Skin of body (tissue), 3 donors: ENCODE measurements at places on chromosomes 1 and 21. TPM values are rescaled to one million over a fixed set of nuclear protein-coding genes. Genes with fewer than 3 reads are reported as not detected.

Gene ASPM
- total RNA-seq: 16.6 TPM

Gene CD5L
- total RNA-seq: 0.39 TPM

GRCh38 chr1:43832255-43832654 lies 101.3 kb upstream of the ARTN start:
- no peak for DNase-seq

DNA sequence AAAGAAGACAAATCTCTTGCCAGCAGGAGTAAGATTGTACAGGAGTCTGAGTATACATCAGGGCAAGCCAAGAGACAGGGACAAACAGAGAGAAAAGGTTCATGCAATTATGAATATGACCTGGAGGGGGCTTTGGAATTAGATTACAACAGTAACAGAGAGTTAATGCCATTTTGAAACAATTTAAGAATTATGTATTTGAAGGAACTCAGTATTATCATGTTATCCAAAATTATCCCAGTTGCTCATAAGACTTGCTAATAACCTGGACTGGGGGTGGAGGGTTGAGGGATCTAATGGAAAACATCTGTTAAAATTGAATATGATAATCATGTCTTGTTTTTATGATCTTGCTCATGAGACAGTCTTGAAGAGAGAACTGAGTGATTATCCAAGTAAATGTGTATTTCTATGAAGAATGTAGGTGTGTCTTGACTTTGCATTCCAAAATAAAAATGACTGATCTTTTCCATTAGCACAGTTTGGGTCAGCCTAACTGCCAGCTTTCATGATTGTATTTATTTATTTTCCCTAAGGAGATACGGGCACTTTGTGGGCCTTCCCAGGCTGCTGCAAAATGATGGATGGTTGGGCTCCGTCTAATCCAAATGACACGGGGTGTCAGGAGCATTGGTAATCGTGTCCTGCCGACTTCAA lies 117.7 kb downstream of the ERG start:
- DNase-seq: peak; percentile 81

- DNase-seq: no peak
Measured at GRCh38 chr1:43634721-43635120, 15.2 kb upstream of the KDM4A start.

- DNase-seq: no peak
Measured at GRCh38 chr1:239891621-239892358, 199.9 kb upstream of the FMN2 start.

GRCh38 chr1:11684070-11684469 lies 3.1 kb upstream of the MAD2L2 start:
- no peak for DNase-seq

DNA sequence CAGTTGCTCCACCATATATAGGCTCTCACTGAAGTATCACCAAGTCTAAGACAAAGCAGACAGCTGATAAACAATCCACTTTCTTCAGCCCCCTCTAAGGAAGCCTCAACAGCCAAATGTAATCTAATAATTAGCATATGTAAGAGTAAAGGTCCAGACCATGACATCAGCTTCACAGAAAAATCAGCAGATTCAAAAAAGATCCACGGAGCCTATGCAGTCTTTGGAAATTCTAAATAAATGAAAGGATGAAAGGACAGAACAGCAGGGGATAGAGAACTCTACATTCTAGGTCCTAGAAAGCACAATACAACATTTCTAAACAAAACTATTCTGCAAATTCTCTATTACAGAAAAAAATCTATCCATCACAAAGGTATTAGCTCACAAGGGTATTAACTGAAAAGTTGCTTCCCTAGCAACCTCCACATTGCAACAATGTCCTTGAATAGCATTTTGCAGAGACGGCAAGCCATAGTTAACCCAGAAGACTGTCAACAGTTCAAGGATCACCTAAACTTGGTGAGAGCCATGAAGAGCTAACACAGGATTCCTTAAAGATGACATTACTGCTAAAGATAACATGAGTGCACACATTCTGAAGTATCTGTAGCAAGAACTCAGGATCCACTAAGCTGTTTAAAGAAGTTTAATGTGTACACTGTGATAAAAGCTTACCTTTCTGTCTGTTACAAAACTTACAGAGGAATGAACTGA lies 74.3 kb downstream of the SIPA1L2 start:
- DNase-seq: peak; percentile 7

DNA sequence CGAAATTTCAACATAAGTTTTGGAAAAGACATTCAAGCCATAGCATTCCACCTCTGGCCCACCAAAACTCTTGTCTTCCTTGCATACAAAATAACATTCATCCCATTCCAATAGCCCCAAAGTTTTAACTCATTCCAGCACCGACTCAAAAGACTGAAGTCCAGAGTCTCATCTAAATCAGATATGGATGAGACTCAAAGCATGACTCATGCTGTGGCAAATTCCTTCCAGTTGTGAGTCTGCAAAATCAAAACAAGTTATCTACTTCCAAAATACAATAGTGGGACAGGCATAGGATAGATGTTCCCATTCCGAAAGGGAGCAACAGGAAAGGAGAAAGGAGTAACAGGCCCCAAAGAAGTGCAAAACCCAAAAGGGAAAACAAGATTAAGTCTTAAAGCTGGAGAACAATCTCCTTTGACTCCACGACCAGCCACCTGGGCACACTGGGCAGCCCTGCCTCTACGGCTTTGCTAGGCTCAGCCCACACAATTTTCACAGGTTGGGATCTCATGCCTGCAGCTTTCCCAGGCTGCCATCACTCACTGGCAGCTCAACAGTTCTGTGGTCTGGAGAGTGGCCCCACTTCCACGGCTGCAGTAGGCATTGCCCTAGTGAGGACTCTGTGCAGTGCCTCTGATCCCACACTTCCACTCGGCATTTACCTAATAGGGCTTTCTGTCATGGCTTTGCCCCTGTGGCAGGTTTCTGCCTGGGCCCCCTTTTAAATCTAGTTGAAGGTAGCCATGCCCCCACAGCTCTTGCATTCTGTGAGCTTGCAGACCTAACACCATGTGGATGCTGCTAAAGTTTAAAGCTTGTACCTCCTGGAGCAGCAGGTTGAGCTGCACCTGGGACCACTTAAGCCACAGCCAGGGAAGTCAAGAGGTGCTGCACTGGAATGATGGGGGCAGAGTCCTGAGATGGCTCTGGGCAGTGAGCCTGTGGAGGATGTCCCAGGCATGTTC lies 51.0 kb downstream of the RUNX3 start:
- no peak for DNase-seq

DNA sequence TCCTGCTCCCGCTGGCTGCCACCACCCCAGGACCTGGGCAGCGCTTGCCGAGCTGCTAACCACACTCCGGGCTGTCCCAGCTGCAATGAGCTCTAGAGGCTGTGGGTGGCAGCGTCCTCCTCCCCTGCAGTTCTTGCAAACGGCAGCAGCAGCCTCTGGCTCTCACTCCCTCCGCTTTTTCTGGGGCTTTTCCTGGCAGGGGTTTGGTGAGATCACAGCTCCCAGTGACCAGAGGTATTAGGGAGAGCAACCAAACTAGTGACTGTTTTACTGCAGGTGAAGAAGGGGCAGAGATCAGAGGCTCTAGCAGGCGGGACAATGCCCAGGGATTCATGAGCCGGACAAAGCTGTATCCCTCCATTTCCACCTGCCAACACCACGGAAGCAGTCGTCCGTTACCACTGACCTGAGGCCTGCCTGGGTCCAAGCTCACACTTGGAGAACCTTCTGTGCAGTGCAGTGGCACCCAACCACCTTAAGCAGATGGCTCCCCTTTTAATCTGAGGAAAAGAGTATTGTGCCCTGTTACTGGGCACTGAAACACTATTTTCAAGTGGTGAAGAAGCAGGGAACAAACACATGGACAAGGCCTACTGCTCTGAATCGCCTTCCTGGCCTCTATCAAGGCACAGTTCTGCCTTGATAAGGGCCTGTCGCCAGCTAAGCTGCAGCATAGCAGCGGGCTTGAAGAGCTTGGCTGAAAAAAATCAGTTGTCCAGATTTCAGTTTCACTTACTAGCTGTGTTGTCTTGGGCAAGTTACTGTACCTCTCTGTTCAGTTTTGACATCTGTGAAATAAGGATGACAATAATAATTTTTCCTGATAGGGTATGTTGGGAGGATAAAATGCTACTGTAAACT lies at the start of gene F5:
F5 (minus strand) TSS at position 87 of the 861 bp plus-strand sequence. CDS start 95 bp downstream, outside the sequence.
- no peak for DNase-seq

GRCh38 chr1:161222175-161223019 lies 1.0 kb downstream of the APOA2 start:
- no peak for DNase-seq

DNA sequence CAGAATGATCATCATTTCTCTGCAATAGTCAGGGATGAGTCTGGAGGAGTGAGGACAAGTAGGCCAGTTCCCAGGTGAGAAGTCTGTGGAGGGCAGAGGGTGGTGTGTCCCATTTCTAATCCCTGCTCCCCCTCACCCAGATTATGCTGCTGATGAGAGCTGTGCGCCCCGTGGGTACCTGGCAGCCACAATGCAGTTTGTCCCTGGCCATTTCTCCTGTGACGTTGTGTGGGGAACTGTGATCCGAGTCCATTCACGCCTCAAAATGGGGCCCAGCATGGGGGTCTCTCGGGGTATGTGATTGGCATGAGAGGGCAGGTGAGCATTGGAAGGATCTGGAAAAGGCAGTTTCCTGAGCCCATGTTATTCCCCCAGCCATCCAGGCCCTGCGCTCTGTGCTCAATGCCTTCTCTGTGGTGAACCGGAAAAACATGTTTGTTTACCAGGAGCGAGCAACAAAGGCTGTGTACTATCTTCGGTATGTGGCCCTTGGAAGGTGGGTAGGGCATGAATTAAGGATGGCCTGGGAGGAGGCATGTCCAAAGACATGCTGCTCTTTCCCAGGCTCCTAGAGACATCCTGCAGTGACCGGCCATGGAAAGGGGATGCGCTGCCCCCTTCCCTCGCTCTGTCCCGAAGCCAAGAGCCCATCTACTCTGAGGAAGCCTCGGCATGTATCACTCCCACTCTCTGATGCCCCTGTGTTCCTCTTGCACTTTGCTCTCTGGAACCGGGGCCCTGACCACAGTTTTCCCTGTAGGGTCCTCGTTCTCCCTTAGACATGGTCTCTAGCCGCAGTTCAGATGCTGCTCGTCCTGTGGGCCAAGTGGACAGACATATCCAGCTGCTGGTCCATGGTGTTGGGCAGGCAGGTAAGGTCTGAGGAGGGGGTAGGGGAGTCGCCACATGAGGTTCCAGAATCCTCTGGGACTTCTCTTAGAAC lies 16.4 kb downstream of the HYI start:
- DNase-seq: no peak
